ENCODE measurements at places on chromosomes 1 and 21.

- no peak for DNase-seq
These were observed 140.4 kb upstream of the C1orf105 start for GRCh38 chr1:172279939-172280636.

GRCh38 chr1:205782627-205783432 is 7.5 kb upstream of the RAB29 start:
- no peak for DNase-seq

GRCh38 chr1:212743901-212744475 is 44.3 kb upstream of the BATF3 start:
- peak; percentile 41 for DNase-seq

DNA sequence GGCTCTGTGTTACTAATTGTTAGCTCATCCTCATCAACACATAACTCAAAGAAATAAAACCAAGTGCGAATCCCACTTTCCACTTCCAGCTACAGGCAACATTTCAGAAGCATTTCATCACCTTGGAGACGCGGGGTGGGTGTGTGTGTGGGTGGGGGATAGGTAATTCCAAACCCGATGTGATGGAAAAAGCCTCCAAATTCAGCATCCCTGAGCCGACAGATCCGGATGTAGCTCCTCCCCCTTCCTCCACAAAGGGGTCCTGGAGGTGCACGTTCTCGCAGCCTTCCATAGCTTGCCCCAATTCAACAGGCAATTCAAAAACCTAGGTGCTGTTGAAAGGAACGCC is 486 bp downstream of the HSPA13 start:
- no peak for DNase-seq

DNA sequence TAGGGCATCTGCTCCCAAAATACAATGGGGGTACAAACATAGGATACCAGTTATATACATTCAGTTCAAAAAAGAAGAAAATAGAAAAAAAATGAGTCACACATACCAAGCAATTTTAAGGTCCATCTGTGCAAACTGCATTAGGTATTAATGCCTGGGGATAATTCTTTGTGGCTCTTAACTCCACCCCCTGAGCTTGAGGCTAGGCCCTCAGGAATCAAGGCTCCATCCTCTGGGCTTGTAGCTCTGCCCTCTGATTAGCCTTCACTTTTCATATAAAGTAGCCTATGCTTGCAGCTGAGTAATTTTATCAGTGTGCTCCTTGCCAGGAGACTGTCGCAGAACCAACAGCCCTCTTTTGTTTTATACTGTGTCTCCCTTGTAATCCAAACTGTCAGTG is 69.9 kb upstream of the BACE2 start:
- DNase-seq = no peak

DNA sequence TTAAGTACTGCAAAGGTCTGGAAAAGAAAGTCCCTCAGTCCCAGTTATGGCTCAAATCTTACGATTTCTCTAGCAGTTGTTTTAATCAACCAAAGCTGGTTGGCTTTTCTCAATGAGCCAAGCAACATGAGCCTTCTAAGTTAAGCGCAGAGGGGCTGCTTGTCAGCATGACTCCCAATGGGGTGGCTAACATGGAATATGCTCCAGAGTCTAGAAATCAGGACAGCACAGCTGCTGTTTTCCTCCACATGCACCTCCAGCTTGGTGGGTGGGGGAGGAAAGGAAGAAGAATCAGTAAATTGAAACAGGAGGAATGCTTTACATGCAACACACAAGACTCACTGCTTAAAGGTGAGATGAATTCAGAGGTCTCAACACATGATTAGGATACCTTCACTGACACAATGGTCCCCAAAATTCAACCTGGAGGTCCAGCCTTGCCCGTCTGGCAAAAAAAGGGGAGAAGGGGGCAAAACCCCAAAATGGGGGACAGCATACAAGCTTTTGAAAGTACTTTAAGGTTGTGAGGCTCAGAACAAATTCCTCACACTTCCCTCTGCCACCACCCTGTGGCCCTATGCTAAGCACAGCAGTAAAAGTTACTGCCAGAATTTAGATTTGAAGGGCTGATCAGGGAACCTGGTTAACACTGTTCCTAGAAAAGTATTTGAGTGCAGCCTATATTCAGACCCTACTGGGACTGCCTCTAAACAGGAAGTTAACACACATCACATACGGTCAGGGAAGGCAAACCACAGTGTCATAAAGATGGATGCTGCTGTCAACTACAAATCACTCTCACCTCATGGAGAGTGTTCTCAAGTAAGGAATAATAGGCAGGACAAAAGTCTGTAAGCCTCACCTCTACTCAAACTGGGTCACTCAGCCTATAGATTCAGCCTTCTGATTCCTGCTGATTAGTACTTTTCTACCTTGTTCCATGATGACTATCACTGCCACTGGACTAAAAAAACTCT is 2.6 kb downstream of the GATAD2B start:
- DNase-seq = peak; percentile 25

DNA sequence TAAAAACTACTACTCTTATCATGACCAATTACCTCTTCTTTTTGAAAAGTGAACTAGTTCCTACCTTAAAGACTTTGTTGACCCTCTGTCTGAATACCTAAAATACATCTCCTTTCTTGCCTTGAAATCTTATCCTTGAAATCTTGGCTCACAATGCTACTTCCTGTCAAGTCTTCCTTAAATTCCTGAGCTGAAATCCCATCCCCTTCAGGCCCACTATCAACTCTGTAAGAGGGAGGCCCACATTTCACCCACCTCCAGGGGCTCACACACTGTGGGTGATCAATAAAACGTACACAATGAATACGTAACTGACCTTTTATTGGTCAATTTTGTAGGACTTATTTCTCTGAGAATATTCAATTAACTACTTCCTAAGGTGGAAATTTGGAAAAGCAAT is 88.0 kb downstream of the APP start:
- no peak for DNase-seq

DNA sequence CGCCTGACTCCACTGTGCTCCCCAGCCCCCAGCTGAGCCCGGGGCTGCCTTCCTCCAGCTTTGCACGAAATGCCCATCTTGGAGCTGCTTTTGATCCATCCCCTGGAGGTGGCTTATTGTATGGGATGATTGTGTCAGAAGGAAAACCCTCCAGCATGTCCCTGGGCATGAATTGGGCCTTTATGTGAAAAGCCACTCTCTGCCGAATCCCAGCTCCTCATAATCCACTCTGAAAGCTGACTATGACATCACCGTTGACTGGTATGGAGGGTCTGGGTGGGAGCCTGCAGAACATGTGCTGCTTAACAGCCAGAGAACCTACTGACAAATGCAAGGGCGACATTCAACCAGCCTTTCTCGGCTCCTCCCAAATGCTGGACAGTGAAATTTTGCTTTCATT is 74.6 kb downstream of the NENF start:
- DNase-seq = no peak

GRCh38 chr1:64898107-64898861 is 68.1 kb downstream of the JAK1 start:
- peak; percentile 59 for DNase-seq

DNA sequence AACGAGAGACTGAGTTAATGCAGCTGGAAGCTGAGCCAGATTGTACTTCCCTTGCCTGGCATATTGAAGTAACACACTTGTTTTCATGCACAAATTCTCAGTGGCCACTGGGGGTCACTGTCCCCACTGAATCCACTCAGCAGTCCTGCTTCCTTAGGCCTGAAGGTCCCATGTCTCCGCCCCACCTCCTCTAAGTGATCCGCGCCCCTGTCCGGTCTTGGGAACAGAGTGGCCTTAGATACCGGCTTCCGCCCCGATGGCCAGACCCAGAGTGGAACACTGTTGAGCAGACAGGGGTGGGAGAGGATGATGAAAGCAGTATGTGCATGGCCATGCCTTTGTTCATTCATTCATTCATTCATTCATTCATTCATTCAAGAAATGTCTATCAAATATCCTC is 34.8 kb downstream of the CHAF1B start:
- DNase-seq = peak; percentile 57

DNA sequence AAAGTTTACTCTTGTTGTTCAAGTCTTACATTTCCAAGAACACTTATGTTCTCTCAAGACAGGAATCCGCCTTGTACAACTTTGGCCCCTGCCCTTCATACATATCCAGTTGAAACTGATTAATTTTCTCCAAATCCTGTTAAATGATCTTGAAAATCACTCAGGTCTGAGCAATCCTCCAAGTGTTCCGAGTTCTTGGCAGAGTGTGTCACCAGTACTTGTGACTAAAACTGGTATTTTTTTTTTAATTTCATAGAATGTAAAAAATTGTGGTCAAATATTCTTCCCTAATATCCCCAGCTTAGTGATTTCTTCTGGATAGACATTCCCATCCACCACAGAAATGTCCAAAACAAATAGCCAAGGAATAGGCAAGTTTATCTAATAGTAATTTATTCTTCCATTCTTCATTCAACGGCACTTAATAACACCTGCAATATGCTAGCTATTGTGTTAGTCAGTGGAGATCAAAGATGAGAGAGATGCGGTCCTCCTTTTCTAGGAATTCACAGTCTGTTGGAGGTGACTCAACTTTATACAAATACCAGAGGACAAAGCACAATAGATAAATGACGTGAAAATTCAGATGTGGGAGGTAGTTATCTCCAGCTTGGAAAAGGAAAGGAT is 71.4 kb downstream of the DIRAS3 start:
- no peak for DNase-seq

DNA sequence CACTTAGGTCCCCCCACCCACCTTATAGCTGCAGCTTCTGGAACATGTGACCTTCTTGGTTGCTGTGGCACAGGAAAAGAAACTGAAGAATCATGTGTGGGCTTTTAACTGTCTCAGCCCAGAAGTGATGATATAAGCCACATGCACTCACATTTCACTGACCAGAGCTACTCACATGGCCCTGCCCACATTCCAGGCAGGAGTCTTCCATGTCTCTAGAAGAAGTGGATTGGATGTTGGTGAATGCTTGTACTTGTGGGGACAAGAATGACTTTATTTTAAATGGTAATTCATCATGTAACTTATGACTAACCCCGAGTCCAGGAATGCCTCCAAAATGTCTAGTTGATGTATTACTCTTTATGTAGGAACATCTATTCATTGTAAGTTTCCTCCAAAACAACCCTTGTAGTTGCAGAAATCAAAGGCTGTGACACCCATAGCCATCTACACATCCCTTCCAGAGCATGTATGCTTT is 15.8 kb upstream of the CAMK1G start:
- DNase-seq = no peak

DNA sequence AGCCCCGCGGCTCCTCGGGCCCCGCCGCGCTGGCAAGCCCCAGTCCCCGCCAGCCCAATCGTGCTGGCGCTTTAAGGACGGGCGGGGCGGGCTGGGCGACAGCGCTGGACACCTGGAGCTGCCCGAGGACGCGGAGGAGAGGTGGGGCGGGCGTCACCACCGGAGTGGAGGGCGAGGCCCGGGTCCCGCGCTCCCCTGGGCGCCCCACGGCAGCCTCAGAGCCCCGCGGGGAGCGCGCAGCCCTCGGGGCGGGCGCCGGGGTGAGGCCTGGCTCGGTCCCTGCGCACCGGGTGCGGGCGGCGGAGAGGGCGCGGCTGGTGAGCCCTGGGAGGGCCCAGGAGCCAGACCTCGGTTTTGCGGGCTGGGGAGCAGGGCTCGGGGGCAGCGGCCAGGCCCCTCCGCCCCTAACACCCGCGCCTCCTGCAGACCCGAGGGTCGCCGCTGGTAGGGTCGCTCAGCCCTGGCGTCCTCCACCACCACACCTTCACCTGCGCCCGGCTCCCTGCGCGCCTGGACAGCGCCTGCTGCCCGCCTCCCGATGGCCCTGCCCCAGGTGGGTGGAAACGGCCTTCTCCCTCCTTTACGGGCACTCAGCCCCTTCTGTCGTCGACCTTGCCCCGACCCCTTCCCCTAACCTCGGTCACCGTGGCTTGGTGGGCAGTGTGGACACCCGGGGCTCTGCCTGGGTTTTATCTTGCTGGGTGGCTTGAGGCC is at the start of gene TMEM61:
Gene TMEM61 (plus strand): TSS at position 101 of the 714 bp plus-strand sequence. CDS start 438 bp downstream, at position 539.
- DNase-seq = no peak

- no peak for DNase-seq
These were observed 48.2 kb upstream of the VANGL1 start for GRCh38 chr1:115593365-115594259.

GRCh38 chr1:172449585-172450523 is 6.0 kb upstream of the PIGC start:
- DNase-seq = peak; percentile 49

DNA sequence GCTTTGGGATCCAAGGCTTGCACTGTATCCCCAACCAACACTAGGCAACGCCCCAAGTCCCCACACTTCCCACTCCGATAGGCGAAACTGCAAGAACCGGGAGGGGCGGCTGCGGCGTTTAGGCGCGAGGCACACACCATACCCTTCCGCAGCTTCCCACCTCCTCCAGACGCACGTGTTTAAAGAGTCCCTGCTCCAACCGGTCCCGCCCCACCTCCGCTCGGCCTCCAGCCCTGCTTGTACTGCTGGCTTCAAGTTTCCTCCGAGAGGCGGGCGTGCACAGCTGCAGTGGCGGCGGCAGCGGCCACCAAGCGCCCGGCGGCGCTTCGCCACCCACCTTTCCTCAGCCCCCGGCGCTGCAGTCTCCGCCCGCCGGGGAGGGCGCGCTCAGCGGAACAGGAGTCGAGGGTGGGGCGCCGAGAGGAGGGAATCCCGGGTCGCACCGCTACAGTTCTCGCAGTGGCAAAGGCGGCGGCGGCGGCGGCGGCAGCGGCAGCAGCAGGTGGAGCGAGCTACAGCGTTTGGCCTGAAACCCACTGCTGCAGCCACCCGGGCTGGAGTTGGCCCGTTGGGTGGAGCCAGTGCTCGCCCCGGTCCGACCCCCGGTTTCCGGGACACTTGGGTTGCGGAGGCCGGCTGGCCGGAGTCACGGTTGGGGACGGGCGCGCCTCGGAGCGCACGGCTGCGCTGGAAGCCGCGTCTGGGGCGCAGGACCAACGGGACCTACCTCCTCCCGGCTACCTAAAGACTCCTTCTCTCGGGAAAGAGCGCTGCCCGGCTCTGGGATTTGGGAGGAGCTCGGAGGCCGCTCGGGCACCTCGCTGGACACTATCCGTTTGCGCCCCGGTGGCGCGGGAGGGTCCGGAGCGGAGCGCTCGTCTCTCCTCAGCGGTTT is at the start of gene CNIH3:
Gene CNIH3 (plus strand): TSS at position 457 of the 895 bp plus-strand sequence. CDS start 858 bp downstream, outside the sequence.
- DNase-seq = no peak

GRCh38 chr21:31343680-31344480 is at the start of gene TIAM1:
Gene TIAM1, minus strand, starts transcription at chr21:31344261. Its CDS starts 77,289 bp downstream, at chr21:31266972.
- peak; percentile 30 for DNase-seq

- no peak for DNase-seq
These were observed 281.7 kb upstream of the ESRRG start for GRCh38 chr1:217004776-217005436.

GRCh38 chr1:243447347-243447746 is 191.5 kb downstream of the SDCCAG8 start:
- no peak for DNase-seq

- no peak for DNase-seq
These were observed 42.0 kb downstream of the PCSK9 start for GRCh38 chr1:55081188-55081904.

- DNase-seq = no peak
These were observed 8.8 kb downstream of the PRXL2B start for GRCh38 chr1:2595261-2595811.

- no peak for DNase-seq
These were observed 59.5 kb downstream of the RHOU start for GRCh38 chr1:228794810-228795209.

- no peak for DNase-seq
These were observed 33.2 kb downstream of the STUM start for GRCh38 chr1:226581650-226582330.

Measured in CD4-positive, alpha-beta T cell treated with Interleukin-6 for 4 hours (primary cell).